ENCODE measurements at places on chromosomes 7 and 10.

- peak; percentile 27 for DNase-seq
Observed at GRCh38 chr7:86939197-86939814, 120.1 kb downstream of the ELAPOR2 start.

- DNase-seq: no peak
Observed at GRCh38 chr10:84903320-84903719, 574.9 kb downstream of the CCSER2 start.

GRCh38 chr7:144830024-144830785 is 5.6 kb downstream of the TPK1 start:
- no peak for DNase-seq

DNA sequence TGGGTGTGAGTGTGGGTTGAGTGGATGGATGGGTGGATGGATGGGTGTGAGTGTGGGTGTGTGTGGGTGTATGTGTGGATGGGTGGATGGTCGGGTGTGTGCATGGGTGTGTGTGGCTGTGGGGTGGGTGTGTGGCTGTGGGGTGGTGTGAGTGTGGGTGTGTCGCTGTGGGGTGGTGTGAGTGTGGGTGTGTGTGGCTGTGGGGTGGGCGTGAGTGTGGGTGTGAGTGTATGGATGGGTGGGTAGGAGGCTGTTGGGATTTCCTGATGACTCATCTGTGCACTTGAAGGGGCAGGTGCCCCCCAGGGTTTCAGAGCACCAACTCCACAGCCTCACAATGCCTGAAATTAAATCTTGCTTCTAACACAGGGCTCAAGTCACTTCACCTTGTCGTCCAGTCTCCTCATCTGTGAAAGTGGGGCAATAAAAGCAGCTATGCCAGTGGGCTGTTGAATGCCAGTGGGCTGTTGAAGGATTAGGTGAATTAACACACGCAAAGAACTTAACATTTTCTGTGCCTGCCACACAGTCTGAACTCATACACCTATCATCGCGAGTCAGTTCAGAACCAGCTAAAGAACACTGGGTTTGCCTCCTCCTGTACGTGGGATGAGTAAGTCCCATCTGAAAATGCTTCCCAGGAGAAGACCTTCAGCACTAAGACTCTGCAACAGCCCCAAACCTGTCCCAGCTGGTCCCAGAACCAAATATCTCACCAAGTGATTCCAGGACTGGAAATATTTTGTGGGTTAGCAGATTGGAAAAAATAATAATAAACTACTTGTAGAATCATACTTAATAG is 32.0 kb downstream of the SFMBT2 start:
- DNase-seq: no peak

DNA sequence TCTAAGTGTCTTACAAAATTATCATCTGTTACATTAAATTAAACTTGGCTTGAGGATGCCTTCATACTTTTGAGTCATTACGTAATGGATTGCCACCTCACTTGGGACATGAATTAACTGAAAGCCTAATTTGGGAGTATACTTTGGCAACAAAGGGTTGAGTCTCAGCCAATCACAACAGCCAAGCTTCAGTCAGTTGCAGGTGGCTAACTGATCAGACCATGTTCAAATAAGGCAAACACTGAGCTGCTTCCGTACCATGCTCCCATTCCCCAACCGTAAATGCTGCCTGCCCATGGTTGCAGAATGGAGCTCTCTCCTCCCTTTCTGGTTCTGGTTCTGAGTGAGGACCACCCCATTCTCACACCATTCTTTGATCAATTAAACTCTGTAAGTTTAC is 92.9 kb upstream of the STK17A start:
- DNase-seq: no peak

DNA sequence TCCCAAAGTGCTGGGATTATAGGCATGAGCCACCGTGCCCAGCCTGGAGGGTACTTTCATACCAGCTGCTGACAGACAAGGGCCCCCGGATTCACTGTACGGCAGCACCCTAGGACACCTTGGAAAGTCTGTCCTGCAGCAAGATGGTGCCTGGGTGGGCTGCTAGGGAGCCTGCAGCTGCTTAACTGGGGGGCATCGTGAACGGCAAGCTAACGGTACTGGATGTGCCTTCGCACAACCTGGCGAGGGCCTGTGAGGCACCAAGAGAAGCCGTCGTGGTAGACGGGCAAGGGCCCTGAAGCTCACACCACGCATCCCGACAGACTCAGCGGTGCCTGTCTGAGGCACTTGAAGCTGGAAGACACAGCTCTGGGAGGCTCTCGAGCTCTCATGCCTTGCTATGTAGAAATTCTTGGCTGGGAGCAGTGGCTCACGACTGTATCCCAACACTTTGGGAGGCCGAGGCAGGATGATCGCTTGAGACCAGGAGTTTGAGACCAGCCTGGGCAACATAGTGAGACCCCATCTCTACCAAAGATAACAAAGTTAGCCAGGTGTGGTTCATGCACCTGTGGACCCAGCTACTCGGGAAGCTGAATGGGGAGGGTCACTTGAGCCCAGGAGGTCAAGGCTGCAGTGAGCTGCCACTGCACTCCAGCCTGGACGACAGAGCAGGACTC is 9.4 kb downstream of the BRAT1 start:
- no peak for DNase-seq

DNA sequence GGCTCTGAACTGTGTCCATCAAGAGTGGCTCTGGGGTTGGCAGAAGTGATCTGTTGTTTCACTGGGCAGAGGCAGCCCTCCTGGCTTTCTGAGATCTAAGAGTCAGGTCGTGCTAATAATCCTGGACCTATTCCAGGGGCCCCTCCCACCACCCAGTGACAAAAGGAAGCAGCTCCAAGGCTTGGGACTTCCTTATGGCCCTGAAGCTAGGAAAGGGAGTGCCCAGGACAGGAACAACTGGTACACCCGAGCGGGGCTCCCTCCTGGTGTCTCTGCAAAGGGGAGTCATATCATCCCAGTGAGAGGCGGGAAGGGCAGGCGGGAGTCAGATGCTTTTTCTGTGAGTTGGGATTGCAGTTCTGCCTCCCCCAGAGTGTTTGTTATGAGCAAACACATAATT is 32.3 kb downstream of the RPS24 start:
- no peak for DNase-seq

GRCh38 chr10:104025524-104025923 is 58.6 kb downstream of the SLK start:
- DNase-seq: no peak

GRCh38 chr7:86833360-86833759 is 189.7 kb downstream of the GRM3 start:
- DNase-seq: no peak

DNA sequence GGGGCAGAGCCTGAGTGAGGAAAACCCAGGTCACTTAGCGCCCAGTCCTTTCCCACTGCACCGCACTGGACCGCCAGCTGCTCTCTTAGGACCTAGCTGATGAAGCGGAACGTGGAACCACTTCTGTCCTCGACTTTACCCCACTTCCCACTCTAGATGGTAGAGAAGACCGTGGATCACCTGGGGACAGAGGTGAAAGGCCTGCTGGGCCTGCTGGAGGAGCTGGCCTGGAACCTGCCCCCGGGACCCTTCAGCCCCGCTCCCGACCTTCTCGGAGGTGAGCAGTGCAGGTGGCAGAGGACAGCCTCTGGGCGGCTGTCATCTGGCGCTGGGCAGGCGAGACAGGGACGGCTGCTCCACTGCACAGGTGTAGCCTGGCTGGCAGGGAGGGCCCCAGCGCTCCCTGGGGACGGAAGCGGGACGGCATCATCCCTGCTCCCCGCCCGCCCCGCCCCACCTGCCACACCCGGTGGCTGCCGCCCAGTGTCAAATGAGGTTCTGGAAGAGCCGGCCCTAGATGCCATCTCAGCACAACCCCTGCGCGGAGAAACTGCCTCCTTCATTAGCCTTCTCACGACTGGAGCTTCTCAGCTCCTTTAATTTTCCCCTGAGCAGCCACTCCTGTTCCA is 11.7 kb downstream of the PLAC9 start:
- no peak for DNase-seq

DNA sequence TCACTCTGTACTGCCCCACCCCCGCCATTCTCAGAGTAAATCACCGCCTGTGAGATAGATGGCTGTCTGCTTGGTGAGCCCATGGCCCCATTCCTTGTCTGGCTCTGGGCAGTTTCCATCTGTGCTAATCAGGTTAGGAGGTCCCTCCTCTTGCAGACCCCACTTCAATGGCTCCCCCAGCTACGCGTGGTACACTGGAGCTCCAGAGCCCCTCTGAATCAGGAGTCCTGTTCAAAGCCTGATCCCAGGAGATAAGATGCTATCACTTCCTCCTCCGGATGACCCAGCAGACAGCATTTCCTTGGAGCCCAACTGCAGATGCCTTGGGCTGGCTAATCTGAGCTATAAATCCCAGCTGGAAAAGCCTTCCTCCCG is 122.3 kb downstream of the SH3PXD2A start:
- DNase-seq: no peak

DNA sequence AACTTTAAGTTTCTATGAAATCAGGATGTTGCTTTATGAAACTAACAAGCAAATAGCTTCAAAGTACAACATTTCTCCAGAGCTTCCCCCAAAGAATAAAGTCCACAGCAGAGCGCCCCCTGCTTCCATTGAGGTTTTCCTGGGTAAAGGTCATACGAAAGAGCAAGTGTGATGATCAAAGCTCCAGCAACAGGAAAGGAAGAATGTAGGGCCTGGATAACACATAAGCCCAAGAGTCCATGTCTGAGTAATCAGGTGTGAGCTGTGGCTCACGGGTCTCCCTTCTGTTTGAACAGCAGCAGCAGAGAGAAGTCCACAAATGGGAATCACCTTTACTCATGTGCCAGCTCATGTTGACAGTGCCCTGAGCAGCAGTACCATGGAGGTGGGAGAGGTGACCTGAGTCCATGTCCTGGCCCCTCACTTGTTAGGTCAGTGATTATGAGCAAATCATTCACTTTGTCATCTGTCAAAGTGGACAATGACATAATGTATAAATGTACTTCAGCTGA is 50.5 kb downstream of the MRPL32 start:
- no peak for DNase-seq

DNA sequence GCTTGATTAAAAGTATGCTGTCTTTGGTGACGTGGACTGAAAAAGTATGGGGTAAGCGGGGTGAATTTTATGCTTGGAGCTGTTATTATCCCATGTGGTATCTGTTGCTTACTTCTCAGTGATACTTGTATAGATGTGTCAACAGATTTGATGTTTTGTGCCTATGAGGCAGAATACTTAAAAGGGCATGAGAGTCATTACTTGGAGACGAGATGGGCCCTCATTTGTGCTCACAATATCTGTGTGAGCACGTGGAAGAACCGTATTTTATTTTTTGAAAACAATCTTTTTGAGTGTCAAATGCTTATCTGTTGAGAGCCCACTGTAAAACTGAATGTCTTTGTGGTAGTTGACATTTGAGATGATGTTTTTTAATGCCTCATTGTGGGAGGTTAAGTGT is 281.9 kb downstream of the EXOC4 start:
- DNase-seq: no peak

DNA sequence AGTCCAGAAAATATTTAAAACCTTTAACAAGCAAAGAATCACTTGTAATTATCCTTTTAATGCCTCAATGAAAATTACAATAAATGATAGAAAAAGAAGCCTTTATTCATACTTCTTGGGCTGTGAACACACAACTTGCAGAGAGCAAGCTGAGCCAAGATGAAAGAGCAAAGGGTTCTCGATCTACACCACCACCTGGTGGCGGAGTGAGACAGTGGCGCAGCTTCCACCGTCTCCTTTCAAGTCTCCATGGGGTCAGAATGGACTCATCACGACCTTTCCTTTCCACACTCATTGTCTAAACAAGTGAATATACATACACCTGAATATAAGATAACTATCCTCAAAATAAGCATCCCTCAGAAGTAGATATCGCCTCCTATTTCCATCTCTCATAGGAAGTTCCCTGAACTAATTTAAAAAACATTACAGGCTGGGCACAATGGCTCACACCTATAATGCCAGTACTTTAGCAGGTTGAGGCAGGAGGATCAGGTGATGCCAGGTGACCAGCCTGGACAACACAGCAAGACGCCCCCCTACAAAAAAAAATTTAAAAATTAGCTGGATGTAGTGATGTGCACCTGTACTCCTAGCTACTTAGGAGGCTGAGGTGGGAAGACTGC is 40.7 kb downstream of the ATE1 start:
- peak; percentile 38 for DNase-seq

GRCh38 chr7:94998266-94999068 is 91.1 kb downstream of the PPP1R9A start:
- DNase-seq: no peak

- no peak for DNase-seq
Observed at GRCh38 chr7:102205915-102206314, 80.8 kb upstream of the SH2B2 start.

- peak; percentile 12 for DNase-seq
Observed at GRCh38 chr7:105675934-105676371, 94.7 kb upstream of the EFCAB10 start.

- DNase-seq: no peak
Observed at GRCh38 chr7:151028948-151029501, 775 bp downstream of the ABCB8 start.

GRCh38 chr10:28949005-28950004 is 272.0 kb downstream of the BAMBI start:
- no peak for DNase-seq

DNA sequence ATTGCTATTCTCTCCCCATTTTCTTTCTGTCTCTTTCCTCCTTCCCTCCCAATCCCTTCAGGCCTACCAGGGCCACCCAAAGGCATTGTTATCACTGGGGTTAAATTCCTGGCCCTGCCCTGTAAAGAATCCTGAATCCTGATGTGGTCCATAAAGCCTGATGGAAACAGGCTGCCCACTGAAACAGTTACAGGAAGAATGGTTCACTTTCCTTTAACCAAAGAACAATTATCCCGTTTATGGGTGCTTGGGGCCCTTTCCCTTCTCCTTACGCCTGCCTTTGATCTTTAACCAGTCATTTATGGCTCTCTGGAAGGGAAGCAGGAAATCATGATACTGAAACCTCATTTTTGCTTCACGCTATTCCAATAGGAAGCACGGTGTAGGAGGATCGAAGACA is 273.1 kb upstream of the NEBL start:
- no peak for DNase-seq

DNA sequence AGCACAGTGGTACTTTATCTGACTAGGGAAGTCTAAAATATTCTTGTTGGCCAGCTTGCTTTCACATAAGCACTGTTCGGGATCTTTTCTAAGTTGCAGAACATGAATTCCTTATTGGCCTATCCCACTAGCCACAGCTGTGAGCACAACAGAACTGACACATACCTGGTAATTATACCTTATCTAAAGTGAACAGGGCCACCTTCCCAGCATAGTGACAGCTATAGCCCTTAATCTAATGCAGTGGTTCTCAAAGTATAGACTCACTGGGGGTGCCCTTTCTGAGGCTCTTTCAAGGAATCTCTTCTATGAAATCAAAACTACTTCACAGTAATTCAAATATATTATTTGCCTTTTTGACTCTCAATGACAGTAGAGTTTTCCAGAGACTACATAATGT is 184.7 kb upstream of the KAT6B start:
- DNase-seq: no peak

DNA sequence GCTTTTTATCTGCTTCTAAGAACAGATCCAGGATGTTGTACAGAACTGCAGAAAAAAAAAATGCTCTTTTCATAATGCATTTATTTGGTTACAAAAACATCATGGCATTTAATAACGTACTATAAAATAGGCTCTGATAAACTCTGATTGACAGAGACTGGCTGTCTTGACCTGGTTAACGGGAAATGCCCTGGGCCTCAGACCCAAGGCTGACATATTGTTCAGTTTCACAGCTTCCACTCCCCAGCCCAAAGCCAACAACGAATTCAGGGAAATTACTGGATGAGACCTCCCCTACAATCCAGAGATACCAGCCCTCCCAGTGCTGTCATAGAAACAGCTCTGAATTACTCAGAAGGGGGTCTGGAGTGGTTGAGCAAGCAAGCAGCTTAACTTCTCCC is 260.1 kb downstream of the CREB5 start:
- no peak for DNase-seq
